GM12865 (cell line): ENCODE measurements at places on chromosomes 7 and 10.

GRCh38 chr10:27724287-27724686 is 21.3 kb downstream of the MKX start:
- DNase-seq: no peak

DNA sequence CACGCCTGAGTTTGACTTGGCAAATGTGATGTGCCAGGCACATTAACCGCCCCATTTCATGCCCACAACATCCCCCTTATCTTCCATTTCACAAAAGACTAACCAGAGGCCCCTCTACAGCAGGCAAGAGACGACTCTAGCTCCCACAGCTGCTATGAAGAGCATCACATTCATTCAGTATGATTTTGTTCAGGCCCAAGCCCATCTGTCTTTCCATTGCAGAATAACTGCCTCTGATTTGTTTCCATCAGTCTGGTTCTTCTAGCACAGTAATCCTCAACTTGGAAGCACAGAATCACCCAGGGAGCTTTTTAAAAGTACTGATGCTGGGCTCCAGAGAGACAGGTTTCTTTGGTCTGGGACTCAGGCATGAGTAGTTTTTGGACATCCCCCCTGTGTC is 169.7 kb downstream of the NEURL1 start:
- DNase-seq: no peak

DNA sequence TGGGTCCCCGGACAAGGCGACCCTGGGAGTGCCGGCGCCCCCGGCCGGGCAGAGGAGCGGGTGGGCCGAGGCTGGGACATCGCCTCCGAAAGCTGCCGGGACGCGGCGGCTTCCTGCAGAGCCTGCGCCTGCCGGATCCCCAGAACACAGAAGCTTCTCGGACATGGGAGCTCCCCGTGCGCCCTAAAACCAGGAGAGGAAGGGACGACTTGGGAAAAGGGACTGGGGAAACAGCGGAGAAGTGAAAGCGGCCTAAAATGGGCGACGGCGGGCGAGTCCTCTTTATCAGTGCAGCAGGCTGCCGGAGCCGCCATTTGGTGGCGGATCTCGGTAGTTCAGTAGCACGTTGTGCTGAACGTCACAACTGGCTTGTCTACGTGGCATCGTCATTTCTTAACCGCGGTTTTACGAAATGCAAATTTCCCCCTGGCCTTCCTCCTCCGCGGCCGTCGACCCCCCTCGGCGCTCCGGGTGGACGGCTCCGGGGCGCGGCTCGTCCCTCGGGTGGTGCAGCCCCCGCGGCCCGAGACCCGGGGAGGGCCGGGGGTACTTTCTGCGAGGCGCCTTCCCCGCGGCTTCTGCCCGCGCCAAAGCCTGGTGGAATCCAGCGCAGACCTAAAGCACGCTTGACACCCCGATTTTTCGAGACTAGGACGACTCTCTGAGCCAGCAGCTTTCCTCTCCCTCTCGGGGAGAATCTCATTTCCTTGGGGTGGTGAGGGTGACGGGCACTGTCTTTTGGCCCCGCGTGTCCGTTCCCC is 9.9 kb upstream of the SPAG6 start:
- peak; percentile 94 for DNase-seq

DNA sequence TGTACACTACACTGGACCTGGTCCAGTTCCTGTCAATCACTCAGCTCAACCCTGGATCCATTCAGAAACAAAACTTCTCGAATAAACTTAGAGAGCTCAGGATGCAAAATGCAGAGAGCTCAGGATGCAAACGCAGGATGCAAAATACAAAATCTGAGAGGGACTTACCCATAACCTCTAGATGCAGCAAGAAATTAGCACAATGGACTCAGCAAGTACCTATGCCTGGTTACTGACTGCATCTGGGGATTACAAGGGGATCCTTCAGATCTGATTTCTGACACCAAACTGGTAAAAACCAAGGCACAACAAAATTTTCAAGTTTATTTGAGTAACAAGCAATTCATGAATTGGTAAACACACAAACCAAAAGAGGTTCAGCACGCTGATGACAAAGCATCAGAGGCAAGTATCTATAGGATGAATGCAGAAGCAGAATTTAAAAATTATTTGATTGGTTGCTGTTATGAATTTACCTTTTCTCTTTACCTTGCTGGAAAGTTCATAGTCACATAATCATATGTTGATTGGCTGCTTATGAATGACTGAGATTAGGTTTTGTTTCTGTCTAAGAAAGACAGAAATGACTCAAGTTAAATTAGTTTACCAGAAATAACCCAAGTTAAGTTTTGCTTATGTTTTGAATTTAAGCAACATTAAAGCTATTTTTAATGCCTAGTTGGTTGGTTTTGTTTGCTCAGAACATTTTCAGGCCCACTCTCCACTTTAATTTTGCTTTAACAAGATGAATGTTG is 11.4 kb downstream of the GIMAP6 start:
- peak; percentile 46 for DNase-seq

DNA sequence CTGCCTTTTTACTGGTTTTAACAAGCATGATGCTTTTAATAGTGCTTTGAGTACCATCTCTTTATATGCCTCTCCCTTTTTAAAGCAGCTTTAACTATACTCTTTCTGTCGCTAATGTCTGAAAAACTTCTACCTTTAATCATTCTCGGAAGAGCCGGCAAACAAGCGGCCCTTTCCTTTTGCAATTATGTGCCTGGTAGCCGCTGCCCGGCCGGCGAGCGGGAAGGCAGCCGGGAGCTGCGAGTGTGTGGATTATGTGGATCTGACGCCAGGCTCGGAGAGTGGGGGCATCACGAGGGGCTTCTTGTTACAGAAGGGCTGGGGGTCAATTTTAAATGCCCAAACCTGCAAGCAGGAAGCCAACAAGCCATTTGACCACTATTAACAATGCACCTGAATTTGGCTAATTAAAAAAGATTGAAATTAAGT is 120.9 kb downstream of the BUB3 start:
- DNase-seq: no peak

GRCh38 chr7:111083413-111083812 is 7.5 kb upstream of the LRRN3 start:
- peak; percentile 92 for DNase-seq

GRCh38 chr7:99953649-99954048 is 22.2 kb downstream of the AZGP1 start:
- DNase-seq: no peak

DNA sequence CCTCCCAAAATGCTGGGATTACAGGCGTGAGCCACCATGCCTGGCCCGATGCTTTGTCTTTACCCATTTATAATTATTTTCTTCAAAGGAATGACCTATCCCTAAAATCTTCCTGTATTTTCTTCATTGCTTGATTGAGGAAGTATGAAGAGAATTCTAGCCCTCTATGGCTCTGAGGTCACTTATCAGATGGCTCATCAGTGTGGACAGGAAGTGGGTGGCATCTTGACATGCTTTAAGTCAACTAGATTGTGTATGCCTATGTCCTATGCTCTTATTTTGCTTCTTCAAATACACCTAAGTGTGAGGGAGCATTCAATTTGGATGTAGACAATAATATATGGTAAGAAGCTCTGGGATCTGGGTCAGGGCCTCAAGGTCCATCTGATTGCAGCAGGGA is 1020.5 kb downstream of the LRMDA start:
- DNase-seq: no peak

DNA sequence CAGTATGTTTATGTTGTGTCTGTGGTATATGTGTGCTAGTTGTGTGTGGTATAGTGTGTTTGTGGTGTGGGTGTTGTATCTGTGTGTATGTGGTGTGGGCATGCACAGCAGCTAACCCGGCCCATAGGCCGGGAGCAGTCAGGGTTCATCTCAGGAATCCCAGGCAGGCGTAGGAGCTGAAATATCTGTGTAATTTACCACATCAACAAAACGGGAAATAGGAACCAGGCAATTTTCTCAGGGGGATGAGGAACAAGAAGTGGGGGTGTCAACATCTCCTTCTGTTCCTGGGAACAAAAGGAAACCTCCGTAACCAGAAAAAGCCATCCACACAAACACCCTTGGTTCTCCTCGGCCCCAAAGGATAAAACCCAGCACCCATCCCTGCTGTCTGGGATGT is 24.5 kb upstream of the ZNF488 start:
- DNase-seq: no peak

GRCh38 chr7:150850273-150850672 is 2.0 kb upstream of the AOC1 start:
- DNase-seq: no peak
